ENCODE measurements at places on chromosomes 5 and 9.

- no peak for DNase-seq
Observed at GRCh38 chr9:137354153-137354844, 52.2 kb upstream of the NRARP start.

DNA sequence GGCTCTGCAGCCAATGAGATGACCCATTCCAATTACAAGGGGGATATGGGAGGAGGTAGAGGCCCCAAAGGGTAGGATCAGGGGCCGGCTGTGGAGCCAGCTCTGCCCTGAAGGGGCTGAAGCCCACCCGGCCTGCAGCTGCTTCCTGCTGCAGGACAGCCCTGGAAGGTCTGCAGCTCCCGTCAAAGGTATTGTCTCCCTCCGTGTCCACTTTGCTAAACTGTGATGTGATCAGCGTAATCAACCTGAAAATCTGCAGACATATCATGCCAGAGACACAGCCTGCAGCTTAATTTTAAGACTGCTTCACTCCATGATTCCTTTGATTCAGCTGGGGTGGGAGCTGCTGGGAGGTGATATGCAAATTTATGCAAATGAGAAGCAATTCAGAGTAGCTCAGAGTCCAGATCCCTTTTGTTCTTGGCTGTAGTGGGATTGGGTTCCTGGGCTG, 90.7 kb downstream of the GADD45G start:
- no peak for DNase-seq

- no peak for DNase-seq
Observed at GRCh38 chr9:119273325-119273904, 95.8 kb downstream of the BRINP1 start.

DNA sequence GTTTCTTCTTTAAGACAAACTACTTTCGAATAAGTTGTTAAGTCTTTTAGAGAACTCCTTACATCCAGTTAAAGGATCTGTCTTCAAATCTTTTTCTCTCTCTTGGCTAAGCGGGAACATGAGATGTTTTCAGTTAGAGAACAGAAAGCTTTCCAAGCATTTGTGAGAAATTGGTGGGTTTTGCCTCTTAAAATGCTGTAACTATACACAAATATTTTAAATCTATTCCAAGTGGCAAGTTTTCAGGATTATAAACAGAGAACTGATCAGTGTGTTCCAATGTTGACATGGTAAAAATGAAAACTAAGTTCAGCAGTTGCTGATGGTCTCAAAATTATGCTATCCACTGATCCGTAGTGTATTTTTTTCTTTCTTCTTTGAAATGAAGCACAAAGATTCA, 100.4 kb downstream of the EBF1 start:
- no peak for DNase-seq

GRCh38 chr5:107666051-107666655, 4.6 kb downstream of the EFNA5 start:
- no peak for DNase-seq

DNA sequence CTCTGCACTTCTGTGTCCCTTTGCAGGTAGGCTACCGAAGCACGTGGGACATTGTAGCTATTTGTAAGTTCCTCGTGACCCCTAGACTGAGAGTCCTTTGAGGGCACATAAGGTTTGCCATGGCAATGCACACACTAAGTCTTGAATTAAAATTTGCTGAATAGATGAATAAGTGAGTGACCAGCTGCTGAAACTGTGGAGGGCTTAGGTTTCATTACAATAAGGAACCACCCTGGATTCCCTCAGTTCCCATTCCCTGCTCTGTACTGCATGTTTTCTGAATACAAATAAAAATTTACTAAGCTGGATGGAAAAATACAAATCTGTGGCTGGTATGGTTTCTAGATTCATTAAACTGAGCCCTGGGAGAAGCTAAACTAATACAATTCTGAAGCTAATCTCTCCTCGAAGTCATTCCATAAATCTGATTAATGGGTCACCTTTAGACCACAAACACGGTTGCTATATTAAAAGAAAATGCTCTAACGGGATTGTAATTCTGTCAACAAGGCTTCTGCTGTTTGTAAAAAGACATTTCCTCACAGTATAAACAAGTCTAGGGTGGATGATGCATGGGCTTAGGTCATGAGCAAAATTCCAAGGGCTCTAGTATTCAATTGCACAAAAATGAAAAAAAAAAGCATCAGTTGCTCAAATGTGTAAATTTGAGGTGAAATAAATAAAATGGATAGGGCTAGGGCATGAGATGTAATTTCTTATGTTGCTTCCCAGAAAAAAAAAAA, 172.3 kb downstream of the ATP10B start:
- DNase-seq = no peak

GRCh38 chr5:39998518-39998917, 573.7 kb upstream of the DAB2 start:
- DNase-seq = no peak

DNA sequence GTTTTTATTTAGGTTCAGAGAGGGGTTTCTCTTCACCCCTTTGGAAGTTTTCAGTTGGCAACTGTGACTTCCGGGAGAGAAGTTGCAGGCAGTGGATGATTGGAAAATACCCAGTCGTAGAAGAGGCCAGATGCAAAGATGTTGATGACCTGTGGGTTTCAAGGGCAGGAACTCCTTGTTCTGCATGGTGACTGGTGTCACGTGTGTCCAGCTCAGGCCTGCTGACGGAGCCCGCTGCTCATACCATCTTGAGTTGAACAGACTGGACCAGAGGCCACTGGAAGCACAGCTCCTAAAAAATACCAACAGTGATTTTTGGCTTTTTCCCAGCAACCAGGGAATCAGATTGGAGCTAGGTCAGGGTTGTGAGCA, 243.9 kb upstream of the KLF4 start:
- no peak for DNase-seq

- DNase-seq = no peak
Observed at GRCh38 chr5:140176031-140176387, 1.0 kb downstream of the CYSTM1 start.

DNA sequence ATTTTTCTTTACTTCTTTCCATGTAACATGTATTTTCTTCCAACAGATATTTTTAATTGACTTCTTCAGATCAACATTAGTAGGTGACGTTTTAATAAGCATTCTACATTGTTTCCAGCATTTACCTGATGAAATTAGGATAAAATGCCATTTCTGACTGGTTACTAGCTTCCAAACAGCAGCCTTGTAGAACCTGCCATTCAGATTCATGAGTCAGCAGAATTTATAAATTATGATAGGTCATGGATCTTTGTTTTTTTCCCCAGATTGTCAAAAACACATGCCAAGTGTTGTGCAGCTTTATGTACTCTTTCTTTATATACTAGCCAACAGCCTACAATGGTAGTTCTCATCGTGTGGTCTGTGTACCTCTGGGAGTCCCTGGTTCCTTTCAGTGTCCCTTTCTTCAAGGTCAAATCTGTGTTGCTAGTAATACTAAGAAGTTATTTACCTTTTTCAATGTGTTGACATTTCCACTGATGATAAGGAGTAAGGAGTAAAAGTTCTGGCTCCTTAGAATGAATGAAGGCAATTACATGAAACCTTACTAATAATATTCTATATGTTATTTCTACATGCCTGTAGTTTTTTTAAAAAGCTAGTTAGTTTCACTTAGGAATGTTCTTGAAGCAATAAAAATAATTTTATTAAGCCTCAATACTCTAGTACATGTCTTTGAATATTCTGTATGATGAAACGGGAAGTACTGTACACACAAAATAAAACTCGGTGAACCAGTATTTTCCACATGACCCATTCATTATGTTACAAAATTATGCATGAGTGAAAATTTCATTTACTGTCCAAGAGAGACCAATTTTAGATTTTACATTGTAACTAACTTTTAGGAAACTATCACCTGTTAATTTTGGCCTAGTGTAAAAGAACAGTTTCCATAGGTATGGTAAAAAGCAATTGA, 135.8 kb downstream of the ZCCHC7 start:
- no peak for DNase-seq

DNA sequence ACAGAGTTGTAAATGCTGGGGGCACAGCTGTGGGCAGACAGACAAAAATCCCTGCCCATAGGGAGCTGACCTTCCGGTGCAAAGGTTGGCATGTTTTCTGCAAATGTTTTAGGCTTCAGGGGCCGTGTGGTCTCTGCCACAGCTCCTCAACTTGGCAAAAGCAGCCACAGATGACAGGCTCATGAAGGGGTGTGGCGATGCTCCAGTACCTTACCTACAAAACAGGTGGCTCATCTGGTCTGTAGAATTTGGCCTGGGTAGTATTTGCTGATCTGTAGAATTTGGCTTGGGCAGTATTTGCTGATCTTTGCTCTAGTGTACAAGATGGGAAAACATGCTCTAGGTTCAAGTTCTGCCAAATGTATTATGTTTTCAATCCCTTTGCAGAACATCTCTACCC, 283.9 kb downstream of the GADD45G start:
- no peak for DNase-seq

GRCh38 chr5:76958991-76959767, 6.3 kb downstream of the CRHBP start:
- DNase-seq = no peak

GRCh38 chr5:64923151-64923685, 154.5 kb downstream of the CWC27 start:
- DNase-seq = no peak

- DNase-seq = no peak
Observed at GRCh38 chr5:113103330-113103729, 126.7 kb downstream of the DCP2 start.

- DNase-seq = no peak
Observed at GRCh38 chr5:167356374-167356773, 935.1 kb upstream of the WWC1 start.

DNA sequence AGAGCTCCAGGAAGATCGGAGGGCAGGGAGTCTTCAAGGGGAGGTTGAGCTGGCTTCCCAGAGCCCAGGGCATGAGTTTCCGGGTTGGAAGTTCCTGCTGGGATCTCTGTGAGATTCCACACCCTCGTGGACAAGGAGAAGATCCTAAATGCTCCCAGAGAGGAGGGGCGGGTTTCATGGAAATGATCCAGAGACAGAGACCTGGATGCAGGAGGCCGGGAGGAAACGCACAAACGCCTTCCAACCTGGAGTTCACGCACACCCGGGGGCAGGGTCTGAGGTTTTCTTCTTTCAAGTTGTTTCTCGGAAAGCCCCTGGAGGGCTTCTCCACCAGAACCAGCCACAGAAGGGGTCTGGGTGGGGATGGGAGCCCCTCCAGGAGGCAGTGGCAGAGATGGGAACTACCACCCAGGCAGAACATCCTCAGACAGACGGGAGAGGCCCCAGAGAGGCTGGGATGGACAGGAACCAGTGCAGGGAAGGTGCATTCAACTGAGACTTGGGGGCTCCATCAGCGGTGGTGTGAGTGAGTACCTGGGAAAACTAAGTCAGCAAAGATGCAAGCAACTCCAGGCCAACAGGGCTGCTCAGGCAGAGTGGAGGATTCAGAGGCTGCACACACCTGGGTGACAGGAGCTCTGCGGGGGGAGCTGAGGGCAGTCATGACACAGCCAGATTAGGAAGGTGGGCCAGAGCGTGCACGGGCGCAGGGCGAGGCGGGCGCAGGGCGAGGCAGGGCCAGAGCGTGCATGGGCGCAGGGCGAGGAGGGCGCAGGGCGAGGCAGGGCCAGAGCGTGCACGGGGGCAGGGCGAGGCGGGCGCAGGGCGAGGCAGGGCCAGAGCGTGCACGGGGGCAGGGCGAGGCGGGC, 52.1 kb upstream of the EXOC3 start:
- DNase-seq = no peak

DNA sequence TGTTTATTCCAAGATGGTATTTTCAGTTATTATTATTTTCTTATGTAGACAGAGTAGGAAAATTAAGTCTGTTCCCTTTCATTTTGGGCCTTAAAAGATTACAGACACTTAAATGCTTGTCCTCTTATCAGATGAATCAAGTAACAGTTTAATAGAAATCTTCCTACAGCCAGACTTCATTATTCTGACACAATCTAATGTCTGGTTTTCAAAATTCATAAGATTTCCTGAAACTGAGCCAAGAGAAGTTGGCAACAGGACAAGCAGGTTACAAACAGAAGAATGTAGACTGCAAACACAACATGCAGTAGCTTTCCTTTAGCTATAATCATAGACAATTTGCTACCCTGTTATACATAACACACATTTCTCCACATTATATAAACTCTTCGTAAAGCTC, 130.5 kb downstream of the FBXL17 start:
- DNase-seq = no peak

- no peak for DNase-seq
Observed at GRCh38 chr5:38672059-38672788, 115.8 kb upstream of the LIFR start.

DNA sequence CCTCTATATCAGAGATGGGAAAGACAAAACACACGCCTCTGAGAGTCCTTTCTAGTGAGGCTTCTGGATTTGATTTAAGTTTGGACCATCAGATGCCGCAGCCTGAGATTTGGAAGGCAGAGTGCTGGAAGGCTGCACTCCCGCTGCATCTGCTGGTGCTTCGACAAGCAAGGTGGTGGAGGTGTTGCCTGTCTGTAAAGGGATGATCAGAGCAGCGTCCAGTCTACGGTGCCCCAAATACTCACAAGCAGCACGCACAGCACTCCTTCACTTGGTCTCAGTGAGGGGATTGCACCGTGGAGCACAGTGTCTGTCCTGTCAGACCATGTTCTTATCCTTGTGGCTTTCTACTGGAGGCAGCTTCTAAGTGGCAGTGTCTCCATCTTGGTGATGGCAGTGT, 221.4 kb downstream of the GADD45G start:
- DNase-seq = no peak

GRCh38 chr9:105864248-105864898, 170.0 kb downstream of the TMEM38B start:
- DNase-seq = no peak

- DNase-seq = no peak
Observed at GRCh38 chr5:83802686-83803085, 82.0 kb upstream of the HAPLN1 start.

DNA sequence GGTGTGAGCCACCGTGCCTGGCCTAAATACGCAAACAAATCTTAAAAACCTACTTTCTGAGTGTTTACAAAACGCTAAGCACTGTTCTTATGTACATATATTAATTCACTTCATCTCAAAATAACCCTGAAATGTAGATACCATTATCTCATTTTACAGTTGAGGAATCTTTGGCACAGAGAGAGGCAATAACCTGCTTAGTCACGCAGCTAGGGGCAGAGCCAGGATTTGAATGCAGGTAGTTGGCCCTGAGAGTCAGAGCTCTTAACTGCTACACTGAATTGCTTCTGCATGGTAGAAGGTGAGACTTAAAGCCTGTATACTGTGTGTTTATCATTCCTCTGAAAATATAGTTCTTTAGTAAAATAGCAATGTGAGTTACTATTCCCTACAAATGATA, 21.9 kb downstream of the ARHGEF37 start:
- no peak for DNase-seq

DNA sequence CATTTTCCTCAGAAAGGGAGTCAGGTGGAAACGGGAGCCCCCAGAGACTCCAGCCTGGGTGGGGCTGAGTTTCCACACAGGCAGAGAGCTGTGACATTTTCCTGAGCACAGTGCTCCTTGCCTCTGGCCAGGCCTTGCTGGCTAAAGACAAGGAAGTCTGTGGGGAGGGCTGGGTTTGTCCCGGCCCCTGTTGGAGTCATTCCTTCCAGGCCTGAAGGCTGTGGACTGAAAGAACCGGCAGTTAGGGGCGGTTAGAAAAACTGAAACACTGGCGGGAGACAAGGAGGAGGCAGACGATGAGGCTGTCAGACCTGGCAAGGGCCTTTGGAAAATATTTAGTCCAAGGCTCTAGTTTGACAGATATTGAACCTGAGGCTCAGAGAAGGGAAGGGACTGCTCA, 29.9 kb downstream of the COL15A1 start:
- DNase-seq = no peak

All from stimulated activated CD4-positive, alpha-beta T cell treated with anti-CD3 and anti-CD28 coated beads, Interleukin-4, amount 100 ng/mL, for 1 hour (primary cell).